Naive thymus-derived CD8-positive, alpha-beta T cell (primary cell): ENCODE measurements at places on chromosomes 4 and X.

DNA sequence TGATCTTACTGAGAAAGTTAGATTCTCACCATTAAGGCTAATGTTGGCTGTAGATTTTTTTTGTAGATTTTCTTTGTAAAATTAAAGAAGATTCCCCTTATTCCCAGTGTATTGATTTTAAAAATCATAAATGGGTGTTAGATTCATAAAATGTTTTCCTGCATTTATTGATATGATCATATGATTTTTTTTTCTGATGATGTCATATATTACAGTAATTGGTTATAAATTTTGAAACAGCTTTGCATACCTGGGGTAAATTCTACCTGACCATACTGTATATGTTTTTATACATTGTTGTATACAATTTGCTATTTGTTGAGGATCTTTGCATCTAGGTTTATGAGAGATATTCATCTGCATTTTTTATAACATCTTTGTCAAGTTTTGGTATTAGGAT is 880.3 kb upstream of the GRIA3 start:
- DNase-seq = no peak

GRCh38 chr4:127634181-127634580 is 1.4 kb downstream of the INTU start:
- DNase-seq = no peak

GRCh38 chr4:72767618-72768302 is 198.7 kb upstream of the ADAMTS3 start:
- DNase-seq = no peak

GRCh38 chr4:156635051-156635450 is 336.5 kb downstream of the PDGFC start:
- DNase-seq = no peak

DNA sequence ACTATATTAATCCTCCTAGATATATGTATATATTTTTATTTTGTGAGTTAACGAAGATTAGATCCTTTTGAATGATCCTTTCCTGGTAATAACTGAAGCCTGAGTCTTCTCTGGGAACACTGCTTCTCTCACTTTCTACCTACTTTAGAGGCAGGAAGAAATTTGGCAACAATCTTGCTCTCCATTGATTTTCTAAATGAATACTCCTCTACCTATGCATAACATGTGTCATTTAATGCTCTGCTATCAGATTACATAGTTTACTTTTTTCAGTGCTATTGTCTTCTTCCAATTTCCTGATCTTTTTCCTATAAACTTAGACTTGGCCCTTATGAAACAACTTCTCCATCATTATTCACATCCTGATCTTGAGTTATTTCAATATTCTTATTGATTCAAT is 60.4 kb upstream of the PDHA2 start:
- no peak for DNase-seq

DNA sequence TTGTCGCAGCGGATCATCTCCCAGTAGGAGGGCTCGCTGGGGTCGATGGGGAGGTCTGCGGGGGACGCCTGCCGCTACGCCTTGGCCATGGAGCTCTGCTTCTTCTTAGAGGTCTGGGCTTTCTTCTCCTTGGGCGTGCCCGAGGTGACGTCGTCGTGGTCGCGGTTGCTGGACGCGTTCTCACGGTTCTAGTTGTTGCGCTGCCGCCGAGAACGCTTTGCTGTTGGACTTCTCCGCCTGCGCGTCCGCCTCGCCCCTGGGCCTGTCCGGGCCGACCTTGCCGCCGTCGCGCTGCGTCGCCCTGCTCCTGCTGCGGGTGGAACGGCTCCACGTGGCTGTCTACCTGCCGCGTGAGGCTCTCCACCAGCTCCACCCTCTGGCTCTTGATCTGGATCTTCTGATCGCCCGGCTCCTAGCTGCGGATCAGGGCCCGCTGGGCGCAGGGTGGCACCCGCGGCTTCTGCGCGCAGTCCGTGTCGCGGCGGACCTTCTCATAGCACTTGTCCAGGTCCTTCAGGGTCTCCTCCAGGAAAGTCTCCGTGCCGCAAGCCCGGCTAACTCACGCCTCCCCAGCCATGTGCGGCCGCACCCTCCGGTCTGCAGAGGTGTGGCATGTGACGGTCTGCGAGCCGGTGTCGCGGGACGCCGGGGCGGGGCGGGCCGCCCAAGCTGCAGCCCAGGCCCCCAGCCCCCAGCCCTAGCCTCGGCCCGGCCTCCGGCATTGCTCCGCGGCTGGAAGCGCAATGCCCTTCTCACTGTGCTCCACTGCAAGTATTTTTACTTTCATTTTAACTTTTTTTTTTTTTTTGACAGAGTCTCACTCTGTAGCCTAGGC is 40.5 kb upstream of the OGT start:
- DNase-seq = peak; percentile 24

- DNase-seq = no peak
Measured at GRCh38 chr4:78185117-78185516, 128.0 kb downstream of the FRAS1 start.

DNA sequence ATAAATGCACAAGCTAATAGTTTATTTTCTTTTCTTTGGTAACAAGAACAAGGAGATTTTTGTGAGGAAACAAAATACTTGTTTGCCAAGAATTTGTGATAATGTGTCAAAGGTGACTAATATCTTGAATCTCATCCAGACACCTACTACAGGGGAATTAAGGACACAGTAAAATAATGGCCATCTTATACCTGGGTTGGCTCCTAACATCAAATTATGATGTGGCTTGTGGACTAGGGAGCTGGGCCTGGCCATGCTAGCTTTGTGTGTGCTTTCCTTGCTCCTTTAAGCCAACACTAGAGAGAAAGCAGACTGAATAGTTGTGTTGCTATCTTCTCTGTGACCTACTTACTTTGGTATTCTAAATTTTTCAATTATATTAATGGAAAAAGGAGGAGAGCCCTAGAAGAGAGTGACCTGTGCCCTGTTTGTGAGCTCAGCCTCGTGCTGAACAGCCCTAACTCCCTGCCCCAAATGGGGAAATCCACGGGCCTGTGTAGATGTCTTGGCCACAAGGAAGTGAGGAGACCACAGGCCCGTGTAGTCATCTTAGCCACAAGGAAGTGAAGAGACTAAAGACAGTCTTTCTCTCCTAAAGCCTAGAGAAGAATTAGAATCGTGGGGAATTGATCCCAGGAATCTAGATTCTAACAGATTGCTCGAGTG is 23.3 kb downstream of the ARHGAP24 start:
- DNase-seq = no peak

DNA sequence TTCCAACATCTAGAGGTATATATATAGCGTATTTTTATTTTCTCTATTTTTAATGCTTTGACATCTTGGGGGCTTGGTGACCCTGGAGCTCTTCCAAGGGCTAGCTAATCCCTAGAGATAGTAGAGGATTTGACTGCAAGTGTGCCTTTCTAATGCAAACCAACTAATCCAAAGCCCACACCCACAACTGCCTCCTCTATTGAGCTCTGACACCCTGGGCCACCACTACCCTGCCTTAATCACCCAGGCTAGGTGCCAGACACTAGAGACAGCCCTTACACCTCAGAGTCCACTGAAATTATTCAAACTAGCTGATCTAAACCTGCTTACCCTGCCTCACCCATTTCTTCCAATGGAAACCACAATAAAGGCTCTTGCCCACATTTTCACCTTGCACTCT is 69.6 kb upstream of the ATXN3L start:
- no peak for DNase-seq

DNA sequence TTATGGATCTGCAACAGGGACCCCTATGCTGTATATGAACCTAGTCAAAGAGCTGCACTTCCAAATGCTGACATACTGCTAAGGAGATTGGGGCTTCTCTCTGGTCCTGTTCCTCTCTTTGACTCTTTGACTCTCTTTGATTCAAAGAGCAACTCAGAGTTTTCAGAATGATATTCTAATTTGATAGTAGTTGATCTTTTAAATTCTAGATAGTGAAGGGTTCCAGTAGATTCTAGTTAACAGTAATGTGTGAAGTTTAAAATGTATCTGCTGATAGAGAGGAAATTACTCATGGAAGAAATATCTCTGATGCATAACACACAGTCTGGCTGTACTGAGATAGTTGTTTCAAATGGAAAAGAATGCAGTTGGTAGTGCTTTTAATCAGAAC is 239.1 kb downstream of the RASL11B start:
- DNase-seq = no peak

DNA sequence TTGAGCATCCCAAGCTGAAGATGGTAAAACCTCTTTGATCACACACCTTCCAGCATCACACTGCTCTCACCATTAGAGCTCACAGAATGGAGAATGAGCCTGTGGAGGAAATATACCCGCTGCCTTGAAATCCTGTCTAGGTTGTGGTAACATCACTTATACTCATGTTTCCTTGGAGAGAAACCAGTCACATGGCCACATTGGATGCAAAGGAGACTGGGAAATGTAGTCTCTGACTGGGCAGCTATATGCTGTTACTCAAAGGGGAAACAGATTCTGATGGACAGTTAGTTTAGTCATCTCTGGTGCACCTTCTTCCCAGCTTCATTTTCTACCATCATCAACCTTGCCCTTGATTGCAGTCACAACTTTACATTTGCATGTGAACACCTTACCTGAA is 286.3 kb downstream of the ANKRD50 start:
- DNase-seq = no peak

- DNase-seq = no peak
Measured at GRCh38 chrX:136829413-136829812, 48.7 kb upstream of the ARHGEF6 start.

GRCh38 chr4:19301527-19301926 is 950.2 kb upstream of the SLIT2 start:
- no peak for DNase-seq

DNA sequence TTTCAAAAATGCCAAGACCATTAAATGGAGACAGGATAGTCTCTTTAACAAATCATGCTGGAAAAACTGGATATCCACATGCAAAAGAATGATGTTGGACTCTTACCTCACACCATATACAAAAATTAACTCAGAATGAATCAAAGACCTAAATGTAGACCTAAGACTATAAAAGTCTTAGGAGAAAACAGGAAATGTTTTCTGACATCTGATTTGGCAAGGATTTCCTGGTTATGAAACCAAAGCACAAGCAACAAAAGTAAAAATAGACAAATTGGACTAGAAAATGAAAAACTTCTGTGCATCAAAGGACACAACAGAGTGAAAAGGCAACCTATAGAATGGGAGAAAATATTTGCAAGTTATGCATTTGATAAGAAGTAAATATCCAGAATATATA is 37.6 kb downstream of the ARFIP1 start:
- no peak for DNase-seq

- no peak for DNase-seq
Measured at GRCh38 chrX:47098338-47099094, 20.3 kb downstream of the RGN start.

- no peak for DNase-seq
Measured at GRCh38 chr4:185542626-185543315, 7.5 kb upstream of the PDLIM3 start.

- DNase-seq = no peak
Measured at GRCh38 chrX:265502-265901, 15.7 kb upstream of the PLCXD1 start.

GRCh38 chr4:154491341-154492271 is at the start of gene DCHS2:
TSS of gene DCHS2 (minus strand) at chr4:154491799. CDS start at chr4:154491355, 444 bp downstream.
- no peak for DNase-seq

DNA sequence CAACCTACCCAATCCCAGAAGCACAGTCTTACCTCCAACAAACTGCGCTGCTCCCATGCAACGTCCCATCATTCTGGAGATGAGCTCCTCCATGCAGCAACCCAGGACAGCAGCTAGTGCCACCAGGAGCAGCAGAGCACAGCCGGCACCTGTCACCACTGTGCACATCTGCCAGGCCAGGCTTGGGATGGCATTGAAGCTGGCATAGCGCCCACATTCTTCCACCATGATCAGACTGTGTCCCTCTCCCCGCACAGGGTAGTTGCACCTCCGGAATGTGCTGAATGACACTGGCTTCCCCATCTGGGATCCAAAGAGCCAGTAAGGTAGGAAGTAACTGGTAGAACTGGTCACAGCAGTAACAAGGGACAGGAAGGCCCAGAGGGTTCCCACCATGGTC is 8.8 kb downstream of the LHFPL1 start:
- DNase-seq = no peak

- no peak for DNase-seq
Measured at GRCh38 chr4:141079393-141079930, 53.8 kb downstream of the RNF150 start.

DNA sequence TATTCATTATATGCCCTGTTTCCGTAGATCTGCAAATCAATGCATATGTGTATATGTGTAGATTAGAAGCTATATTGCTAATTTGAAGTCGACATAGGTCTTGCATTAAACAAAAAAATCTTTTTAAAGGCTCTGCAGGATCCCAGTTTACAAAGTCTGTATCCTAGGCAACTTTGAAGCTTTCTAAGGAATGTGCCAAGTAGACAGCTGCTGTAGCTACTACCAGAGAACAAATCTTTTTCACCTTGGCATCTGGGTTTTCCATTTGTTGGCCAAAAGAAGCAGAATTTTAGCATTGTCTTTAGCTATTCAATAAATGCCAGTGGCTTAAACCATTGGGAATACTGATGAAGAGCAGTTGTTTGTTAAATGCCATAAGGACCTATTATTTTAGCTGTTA is 88.0 kb downstream of the NAA11 start:
- DNase-seq = no peak

DNA sequence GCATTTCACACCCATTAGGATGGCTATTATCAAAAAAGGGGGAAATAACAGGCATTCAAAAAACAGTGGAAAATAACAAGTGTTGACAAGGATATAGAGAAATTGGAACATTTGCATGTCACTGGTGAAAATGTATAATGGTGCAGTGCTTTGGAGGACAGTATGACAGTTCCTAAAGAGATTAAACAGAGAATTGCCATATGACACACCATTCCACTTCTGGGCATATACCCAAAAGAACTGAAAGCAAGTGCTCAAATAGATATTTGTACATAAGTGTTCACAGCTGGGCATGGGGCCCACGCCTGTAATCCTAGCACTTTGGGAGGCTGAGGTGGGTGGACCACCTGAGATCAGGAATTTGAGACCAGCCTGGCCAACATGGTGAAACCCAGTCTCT is 348.1 kb downstream of the NR3C2 start:
- DNase-seq = no peak

DNA sequence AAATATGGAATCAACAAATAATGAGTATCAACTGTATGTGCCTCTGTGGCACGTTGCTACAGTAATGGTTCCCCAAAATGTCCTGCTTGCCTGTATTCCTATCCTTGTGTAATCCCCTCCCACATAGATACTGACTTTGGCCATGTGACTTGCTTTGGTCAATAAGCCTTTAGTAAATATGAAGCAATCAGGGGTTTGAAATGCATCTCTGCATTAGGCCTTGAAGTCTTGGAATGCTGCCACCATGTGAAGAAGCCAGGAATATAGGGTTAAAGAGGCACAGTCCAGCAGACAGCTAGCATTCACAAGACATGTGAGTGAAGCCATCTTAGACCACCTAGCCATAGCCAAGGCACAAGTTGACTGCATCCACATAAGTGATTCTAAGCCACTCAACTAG is 190.9 kb downstream of the GABRB1 start:
- DNase-seq = no peak

DNA sequence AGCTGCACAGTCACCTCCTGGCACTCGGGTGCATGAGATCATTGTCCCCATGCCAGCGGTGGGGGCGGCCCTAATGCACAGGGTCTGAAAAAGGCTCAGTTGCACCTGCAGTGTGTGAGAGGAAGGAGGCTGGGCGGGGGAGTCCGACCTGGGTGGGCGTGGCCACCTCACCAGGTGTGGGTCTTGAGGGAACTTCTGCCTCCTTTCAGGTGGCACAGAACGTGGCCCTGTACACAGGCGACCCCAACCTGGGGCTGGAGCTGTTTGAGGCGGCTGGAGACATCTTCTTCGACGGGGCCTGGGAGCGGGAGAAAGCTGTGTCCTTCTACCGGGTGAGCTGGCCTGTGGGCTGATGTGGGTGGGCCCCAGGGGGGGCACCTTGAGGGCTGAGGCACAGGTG is 34.3 kb upstream of the HTRA3 start:
- DNase-seq = no peak
